ENCODE measurements at places on chromosomes 1 and 21.

- peak; percentile 96 for DNase-seq
These were observed 61.3 kb downstream of the RAP1GAP start for GRCh38 chr1:21607549-21608529.

- DNase-seq = no peak
These were observed 540.0 kb downstream of the OMA1 start for GRCh38 chr1:58006421-58007046.

GRCh38 chr21:31273278-31273677 lies 70.8 kb downstream of the TIAM1 start:
- no peak for DNase-seq

- peak; percentile 88 for DNase-seq
These were observed 29.7 kb downstream of the ACP6 start for GRCh38 chr1:147640553-147641165.

GRCh38 chr21:44456915-44457736 lies 1.8 kb downstream of the LRRC3 start:
- DNase-seq = no peak

DNA sequence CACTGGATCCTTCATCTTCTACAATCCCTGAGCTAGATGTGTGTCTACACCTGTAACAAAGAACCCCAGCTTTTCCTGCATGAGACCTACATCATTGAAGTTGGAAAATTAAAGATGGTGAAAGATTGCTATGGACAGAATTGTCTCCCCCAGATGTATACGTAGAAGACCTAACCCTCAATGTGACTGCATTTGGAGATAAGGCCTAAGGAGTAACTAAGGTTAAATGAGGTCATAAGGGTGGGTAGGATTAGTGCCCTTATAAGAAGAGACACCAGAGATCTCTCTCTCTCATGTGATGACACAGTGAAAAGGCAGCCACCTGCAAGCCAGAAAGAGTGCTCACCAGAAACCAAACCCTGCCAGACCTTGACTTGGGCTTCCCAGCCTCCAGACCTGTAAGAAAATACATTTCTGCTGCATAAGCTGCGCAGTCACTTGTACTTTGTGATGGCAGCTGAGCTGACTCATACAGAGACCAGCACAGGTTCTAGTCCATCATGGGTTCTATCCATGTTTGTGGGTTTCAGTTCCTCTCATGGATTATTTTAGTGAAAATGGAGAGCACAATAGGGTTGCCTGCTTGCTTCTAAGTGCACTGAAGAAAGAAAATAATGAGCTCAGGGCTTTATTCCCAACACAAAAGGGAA lies 180.8 kb downstream of the TPR start:
- DNase-seq = no peak

DNA sequence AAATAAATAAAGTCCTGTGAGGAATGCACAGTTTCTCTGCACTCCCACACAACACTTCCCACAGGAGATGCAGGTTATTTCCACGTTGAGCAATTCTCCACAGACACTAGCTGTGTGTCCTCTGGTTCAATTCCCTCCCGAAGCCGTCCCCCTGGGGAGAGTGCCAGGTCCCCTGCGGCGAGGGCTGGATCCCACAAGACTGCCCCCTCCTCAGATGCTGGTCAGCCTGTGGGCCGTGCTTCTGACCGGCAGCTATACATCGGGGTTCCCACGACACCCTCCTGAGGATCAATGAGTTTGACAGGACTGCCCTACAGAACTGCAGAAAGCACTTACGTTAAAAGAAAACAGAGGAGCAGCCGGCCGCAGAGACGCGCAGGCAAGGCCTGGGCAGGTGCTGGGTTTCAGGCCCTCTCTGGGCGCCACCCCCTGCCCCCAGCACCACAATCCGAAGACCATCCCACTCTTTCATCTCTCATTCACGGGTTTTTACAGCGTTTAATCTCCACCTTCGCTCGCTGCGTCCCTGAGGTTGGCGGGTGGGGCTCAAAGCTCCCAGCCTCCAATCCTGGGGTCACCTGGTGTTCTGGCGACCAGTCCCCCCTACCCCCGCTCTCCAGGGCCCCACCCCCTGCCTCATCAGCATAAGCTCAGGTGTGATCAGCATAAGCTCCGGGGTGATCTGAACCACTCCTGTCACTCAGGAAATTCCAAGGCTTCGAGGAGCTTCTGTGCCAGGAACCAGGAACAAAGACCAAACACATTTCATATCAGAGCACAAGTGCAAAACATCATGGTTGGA lies 9.3 kb downstream of the SLC35E2B start:
- no peak for DNase-seq

DNA sequence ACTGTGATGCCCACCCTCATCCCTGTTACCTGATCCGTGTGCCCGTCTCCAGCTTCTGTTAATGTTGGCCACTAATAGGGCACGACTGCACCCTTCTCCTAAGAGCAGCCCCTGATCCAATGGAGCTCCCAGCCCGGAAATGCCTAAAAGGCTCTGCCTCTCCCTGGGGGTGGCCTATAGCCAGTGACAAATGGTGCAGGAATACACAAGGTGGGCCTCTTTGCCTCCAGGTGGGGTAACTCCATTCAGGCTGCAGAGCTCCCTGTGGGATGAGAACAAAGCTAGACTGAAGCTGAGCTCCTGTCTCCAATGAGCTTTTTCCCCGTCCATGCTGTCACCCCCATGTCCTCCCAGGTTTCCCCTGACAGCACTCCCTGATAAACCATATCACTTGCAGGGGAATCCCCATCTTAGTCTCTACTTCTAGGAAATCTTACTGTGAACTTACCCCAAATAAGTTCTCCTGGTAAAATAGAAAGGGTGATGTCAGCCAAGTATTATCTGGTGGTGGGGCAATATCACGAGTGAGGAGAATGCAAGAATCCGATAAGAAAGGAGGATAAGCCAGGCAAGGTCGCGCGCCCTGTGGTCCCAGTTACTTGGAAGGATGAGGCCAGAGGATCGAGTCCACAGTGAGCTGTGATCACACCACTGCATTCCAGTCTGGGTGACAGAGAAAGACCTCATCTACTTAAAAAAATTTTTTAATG lies 18.6 kb downstream of the S100A7A start:
- peak; percentile 30 for DNase-seq

GRCh38 chr1:187839873-187840272 lies 1011.1 kb downstream of the PLA2G4A start:
- DNase-seq = peak; percentile 22

- no peak for DNase-seq
These were observed 44.8 kb downstream of the SRSF11 start for GRCh38 chr1:70265946-70266345.

DNA sequence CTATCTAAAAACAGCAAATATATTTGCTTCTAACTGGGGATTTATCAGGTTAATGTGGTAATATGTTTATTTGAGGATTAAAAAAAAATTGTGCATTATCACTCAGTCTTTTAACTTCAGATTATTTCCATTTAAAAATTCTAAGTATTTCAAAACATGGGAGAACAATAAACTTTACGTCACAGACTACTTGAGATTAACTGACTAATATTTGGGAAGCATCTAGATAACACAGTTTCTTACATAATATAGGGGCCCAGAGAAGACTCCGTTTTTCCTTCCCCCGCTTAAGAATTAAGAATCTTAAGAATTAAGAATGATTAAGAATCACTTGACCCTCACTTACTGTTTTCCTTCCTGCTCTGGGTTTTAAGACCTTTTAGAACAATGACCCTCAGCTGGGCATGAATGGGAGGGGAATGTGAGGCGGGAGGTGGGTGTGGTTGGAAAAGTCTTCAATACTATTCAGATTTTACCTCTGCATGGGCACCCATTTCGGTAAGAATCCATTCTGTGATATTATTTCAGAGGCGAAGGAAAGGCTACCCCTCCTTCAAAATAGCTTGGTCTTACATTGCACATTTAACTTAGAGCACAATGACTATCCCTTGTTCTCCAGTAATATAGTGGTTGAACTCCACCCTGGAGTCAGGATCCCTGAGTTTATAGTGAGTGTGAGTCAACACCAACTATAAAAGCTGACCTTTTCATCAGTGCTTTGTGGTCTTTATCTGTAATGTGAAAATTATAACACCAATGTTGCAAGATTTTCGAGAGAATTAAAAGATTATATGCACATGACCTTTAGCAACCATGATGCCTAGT lies 821.3 kb downstream of the USP25 start:
- no peak for DNase-seq

DNA sequence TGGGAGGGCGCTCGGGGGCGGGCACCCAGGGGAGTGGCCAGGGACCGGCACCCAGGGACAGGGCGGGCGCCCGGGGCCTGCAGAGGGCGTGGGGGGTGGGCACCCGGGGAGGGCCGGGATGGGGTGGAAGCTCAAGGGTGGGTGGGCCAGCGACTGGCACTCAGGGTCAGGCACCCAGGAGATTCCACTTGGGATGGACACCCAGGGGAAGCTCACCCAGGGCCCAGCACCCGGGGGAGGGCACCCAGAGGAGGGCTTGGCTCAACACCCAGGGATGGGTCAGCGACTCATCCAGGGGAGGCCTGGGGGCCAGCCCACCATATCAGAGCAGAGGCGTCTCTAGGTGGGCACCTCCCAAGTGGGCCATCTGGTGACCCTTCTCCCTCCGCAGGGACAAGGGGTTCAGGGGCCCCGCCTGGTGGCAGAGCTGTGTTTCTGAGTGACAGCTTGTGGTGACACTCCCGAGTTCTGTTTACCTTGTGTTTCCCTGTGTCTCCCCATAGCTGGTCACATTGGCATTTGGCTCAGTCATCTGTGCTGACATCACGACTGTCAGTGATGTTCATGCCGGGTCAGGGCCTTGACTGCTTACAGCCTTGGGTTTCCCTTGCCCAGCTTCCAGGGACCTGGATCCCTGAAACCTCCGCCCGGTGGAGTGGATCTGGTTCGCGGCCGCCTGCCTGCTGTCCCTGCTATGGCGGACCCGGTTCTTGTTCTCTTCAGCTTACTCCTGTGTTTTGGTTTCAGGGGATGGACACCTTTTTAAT lies 749 bp downstream of the IBA57 start:
- DNase-seq = peak; percentile 85

- no peak for DNase-seq
These were observed 17.8 kb downstream of the COPA start for GRCh38 chr1:160325252-160325651.

DNA sequence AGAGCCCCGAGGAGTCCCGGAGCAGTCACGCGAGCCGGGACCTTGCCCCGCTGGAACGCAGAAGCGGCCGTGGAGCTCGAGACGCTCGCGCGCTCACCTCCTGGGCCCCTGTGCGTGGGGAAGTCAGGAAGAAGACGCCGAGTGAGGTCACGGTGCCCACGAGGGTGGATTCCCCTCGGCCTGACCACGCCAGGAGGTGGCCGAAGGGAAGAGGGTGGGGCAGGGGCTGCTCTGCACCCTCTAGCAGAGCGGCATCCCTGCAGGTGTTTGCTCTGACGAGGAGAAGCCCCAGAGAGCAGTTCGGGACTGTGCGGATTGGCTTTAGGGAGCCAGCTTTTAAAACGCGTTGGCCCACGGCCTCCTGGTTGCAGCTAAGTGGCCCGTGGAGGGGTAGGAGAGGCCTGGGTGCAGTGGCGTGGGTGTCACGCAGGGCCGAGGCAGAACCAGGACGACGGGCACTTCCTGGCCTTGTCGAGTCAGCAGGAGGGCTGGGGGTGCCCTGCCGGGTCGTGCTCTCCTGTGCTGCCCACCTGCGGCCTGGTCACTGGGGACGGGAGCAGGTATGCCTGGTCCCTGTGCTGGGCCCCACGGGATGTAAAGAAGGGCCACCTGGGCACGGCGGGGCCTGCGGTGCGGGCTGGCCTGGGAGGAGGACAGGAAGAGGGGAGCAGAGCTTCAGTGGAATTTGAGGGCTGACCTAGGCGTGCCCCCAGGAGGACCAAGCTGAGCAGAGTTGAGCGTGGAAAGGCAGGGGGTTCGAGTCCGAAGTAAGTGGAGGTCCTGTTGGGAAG lies 1.0 kb downstream of the PDXK start:
- DNase-seq = peak; percentile 34

GRCh38 chr1:198205016-198205684 lies 48.4 kb downstream of the NEK7 start:
- DNase-seq = no peak

DNA sequence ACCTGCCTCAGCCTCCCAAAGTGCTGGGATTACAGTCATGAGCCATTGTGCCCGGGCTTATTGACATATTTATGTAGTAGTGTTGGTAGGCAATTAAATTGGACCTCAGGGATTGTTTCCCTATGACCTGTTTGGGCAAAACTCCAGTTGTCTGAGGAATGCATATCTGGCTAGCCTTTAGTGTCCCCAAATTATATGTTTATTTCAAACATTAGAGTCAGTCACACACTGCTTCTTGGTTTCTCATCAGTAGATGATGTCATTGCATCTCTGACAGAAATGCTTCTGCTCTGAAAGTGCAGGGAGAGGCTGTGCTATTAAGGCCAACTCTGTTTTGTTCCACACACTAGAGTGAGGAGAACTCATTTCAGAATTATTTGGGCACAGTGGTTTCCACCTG lies 12.5 kb downstream of the PIP5K1A start:
- DNase-seq = no peak

DNA sequence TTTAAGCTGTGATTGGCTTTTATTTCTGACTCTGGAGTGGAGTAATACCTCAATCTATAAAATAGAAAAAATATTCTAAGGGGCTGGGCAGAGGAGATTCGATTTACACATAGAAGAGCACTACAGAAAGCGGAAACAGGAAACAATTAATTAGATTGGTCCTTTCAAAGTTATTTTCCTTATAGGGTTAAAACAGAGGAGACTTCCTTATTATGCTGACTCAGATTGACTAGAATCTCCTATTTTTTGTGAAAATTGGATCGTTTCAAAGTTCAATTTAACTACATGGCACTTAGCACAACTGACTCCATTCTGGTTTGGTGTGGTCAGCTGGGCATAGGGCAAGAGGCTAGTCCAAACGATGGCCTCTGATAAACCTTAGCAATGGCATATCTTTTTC lies 48.3 kb upstream of the NCAM2 start:
- peak; percentile 4 for DNase-seq

DNA sequence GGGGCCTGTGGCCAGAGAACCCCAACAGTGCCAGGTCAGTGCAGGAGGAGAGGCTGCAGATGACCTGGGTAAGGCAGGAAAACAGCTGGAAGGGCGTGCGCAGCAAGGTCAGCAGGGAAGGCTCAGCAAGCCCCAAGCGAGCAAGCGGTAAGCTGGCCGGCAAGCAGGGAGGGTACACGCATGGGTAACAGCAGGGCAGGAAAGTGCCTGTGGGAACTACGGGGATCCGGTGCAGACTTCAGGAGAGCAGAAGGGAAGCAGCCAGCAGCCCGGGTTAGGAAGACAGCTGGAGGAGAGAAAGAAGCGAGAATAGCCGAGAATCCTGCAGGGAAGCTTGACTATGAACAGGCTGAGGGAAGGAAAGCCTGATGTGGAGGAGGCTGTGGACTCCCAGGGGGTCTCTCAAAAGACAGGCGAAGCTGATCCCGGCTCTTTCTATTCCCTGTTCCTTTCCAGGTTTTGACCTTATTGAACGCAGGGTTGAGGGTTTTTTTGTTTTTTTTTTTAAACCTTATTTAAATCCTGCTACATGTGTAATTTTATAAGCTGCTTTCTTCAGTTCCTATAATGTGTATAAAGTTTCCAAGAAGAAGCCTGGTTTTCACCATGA lies 20.9 kb downstream of the UMODL1 start:
- DNase-seq = no peak

DNA sequence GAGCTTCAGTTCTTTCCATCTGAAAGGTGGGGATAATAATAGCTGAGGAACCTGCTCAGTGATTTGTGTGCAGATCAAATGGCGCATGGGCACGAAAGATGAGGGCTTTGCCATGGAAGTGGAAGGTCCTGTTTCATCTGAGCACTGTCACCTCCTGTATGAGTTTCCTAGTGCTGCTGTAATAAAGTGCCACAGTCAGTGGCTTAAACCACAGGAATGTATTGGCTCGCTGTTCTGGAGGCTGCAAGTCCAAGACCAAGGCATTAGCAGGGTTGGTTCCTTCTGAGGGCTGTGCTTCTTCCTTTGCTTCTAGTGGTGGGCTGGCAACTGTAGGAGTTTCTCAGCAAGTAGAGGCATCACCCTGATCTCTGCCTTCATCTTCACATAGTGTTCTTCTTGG lies 51.1 kb upstream of the RBM15 start:
- DNase-seq = no peak

GRCh38 chr1:110606657-110607535 lies 738 bp upstream of the KCNA2 start:
- no peak for DNase-seq

Data from hematopoietic multipotent progenitor cell treated with erythropoietin and hydrocortisone succinate and interleukin-3 and kit ligand, for 4 days (in vitro differentiated cells).